ENCODE measurements at places on chromosomes 6 and 20.
A peak's percentile ranks its signal among the peaks of the same experiment; 100 is the strongest.

GRCh38 chr6:1913577-1913976, 303.9 kb downstream of the FOXC1 start:
- DNase-seq, result peak; percentile 15

DNA sequence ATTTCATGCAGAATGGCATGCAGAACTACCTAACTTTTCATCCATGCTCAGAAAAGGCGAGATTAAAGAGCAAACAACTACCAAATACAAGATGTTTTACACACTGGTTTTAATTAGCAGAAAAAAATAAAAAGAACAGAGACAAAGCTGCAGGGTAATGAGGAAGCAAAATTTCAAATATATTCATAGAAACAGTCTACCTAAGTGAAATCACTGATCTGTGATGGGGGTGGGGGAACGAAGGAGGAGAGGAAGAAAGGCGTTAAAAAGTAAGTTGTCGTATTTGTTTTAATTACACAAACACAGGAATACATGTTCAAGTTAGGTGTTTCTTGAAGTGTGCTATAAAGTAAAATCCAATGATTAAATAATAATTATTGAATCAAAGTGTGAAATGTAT, 42.1 kb downstream of the MAP3K7 start:
- DNase-seq, result no peak

- DNase-seq, result no peak
These were observed 11.8 kb downstream of the JPH2 start for GRCh38 chr20:44174996-44175765.

- no peak for DNase-seq
These were observed 149.1 kb upstream of the IMPG1 start for GRCh38 chr6:76221525-76221924.

- DNase-seq, result no peak
These were observed 65.1 kb upstream of the PMEPA1 start for GRCh38 chr20:57774951-57775350.

- DNase-seq, result no peak
These were observed 93.7 kb upstream of the ATXN1 start for GRCh38 chr6:16854986-16855385.

- no peak for DNase-seq
These were observed 27.3 kb upstream of the SLC22A23 start for GRCh38 chr6:3484192-3484591.

DNA sequence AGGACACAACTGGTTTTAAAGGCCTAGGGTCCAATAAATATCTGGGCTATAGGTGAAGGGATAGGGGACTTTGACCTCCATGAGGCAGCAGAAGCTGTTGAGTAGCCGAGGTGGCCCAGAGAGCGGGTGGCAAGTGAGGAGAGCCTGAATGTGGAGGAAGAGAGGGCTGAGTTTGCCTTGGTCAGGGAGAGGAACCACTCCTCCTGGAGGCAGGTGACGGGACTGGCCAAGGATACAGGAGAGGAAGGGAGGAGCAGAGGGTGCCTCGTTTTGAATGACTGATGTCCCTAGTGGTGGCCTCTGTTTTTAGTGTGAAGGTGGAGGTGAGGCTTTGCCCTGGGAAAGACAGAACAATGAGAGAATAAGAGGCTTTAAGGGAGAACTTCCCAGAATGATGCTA, 19.1 kb upstream of the AAR2 start:
- no peak for DNase-seq

DNA sequence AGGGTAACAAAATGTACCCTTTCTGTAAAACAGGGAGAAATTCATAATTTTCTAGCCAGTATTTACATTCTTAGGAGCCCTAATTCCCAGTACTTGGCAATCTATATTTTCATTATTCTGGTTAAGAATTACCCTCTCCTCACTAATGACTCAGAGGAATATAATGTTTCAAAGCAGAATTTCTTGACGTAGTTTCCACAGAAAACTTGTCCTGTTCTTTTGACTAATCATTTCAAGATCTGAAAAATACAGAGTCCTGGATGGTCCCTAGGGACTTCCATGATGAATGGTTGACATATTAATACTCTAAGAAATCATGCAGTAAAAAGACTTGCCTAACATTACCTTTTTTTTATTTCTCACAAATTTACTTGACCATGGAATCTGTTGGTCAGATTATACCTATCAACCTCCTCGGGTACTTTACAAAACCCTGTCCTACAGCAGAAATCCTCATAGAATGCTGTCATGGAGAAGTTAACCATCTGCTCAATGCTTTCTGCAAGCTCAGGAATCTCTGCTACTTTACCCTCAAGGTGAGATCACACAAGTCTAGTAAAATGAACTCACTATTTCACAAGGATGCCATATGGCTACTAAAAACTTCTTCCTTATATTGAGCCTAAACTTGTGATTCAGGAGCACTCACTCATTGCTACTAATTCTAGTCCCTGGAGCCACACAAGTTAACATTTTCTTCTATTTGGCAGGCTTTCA, 202.1 kb upstream of the CNR1 start:
- no peak for DNase-seq

GRCh38 chr6:70221715-70222438, 81.0 kb downstream of the COL9A1 start:
- DNase-seq, result no peak

GRCh38 chr6:132087391-132087790, 136.2 kb upstream of the CCN2 start:
- no peak for DNase-seq

- DNase-seq, result no peak
These were observed 4.1 kb upstream of the TRIM27 start for GRCh38 chr6:28927846-28928245.

All from GDM1 (cell line).